Stimulated activated CD4-positive, alpha-beta T cell treated with anti-CD3 and anti-CD28 coated beads, Interleukin-12 subunit alpha, Interleukin-12 subunit beta, amount 100 ng/mL, for 48 hours (primary cell): ENCODE measurements at places on chromosomes 3 and 15.

DNA sequence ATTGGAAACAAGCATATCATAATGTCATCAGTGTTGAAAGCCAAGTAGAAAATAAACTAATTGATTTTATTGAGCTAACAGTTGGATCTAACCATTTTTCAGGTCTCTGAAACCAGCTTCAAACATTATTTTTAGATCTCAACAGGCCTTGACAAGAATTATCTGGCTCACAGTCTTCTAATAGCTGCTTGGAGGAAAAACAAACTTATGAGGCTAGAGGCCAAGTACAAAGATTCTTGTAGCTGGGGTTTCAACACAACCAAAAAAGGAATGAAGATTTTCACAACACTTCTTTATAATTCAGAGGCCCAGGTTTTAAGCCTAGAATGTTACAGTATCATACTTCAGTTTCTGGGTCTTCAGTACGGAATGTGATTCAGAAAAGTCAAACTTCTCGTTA lies 3.7 kb downstream of the SETMAR start:
- DNase-seq: no peak

- no peak for DNase-seq
These were observed 270.6 kb upstream of the DPPA4 start for GRCh38 chr3:109607897-109608296.

GRCh38 chr15:70617076-70617910 lies 146.1 kb downstream of the UACA start:
- no peak for DNase-seq

DNA sequence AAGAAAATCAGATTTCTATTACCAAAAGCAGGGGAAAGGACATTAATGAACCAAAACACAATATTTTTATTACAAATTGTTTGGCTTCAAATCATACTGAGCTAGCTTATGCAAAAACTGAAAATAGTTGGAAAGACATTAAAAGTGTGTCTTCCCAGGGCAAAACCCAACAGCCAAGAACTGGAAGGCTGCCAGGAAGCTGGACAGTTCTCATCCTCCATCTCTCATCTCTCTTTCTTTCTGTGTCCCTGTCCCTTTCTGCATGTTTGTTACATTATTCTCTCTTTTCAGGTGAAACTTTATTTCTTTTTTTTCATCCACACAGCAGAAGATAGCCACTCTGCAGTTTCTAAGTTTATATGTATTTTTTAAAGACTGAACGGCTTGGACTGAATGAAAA lies 41.1 kb upstream of the SNTN start:
- DNase-seq: no peak

- no peak for DNase-seq
These were observed 75.2 kb upstream of the GRM7 start for GRCh38 chr3:6785726-6786125.

GRCh38 chr15:95470997-95471689 lies 859.4 kb upstream of the NR2F2 start:
- DNase-seq: no peak

DNA sequence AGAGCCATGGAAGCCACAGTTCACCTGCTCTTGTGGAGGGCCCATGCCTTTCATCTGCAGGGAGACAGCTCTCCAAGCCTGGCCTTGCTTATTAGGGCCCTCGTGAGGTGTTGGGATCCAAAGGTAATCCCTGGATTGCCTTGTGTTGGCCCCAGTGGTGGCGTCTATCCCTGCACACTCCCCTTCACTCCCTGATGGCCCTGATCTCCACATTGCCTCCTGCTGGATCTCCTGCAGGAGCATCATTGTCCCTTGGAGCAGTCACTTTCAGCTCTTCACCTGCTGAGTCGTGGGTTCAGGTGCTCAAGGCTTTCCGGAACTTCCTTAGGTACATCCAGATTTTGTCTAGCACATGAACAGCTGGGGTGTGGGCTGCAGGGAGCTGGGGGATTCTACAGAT lies 7.0 kb downstream of the PPCDC start:
- no peak for DNase-seq

- DNase-seq: no peak
These were observed 36.3 kb downstream of the PRICKLE2 start for GRCh38 chr3:64188810-64189560.

- no peak for DNase-seq
These were observed 503.6 kb downstream of the UNC13C start for GRCh38 chr15:54481819-54482218.

DNA sequence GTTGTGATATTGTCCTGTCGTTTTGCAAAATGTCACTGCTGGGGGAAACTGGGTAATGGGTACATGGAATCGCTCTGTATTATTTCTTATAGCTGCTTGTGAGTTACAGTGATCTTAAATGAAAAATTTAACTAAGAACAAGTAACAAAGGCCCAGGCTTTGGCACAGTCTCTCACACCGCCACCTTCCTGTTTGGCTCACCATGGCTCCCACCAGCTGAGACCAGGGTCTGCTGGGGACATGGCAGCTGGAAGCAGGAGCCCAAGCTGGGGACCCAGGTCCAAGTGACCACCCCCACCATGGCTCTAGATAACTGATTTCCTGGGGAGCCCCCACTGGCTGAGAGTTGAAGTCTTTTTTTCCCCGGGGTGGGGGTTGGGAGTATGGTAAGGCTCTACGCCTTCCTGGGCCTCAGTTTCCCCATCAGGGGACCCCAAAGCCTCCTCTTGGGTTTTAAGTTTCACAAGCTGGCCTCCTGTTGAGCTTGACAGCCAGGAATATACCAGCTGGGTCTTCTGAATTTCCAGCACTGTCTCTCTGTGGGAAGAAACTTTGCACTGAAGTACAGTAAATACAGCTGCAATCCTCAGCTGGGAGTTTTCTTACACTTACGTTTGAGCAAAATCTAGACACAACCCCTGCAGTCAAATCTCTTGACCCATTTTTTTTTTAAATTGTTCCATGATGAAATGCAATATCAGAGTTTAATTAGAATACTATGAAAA lies 26.1 kb downstream of the ABTB1 start:
- no peak for DNase-seq

- DNase-seq: no peak
These were observed 953.4 kb downstream of the AGBL1 start for GRCh38 chr15:87033056-87033455.

DNA sequence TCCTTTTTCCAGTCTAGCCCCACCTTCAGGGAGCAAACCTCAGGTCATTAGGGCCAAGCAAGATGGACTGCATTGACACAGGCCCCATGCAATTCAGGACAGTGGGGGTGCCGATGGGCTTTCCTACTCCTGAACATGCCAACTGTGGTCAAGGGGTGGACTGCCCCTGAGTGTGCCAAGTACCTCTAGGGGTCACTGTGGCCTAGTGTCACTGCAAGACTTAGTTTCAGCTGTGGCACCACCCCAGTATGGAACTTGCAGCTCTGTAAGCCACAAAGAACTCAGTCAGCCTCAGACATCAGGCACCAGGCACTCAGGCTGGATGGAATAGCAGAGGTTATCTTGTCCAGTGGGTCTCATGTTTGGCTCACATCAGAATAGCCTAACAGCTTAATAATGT lies 32.3 kb downstream of the EXOG start:
- DNase-seq: no peak

DNA sequence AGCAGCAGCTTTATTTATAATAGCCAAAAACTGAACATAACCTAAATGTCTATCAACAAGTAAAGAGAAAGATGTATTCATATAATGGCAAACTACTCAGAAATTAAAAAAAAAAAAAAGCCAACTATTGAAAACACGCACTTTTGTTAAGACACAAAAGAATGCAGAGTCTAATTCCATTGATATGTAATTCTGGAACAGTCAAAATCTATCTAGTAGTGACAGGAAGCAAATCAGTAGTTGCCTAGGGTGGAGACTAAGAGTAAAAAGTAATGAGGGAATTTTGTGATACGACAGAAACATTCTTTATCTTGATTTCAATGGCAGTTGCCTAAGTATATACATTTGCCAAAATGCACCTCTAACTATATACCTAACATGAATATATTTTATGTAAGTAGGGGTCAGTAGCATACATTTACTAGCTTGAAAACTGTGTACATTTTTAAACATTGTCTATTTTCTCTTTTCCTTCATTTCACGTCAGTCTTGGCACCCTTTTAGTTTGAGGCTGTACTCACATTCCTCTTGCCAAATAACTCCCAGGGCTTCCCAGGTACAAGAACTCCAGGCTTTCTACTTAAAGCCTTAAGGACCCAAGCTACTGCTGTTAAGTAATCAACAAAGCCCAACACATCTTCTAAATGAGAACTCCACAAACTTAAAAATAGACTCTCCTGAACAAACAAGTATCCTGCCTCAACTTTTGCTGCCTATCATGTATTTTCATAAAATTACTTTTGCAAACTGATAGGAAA lies 54.7 kb downstream of the ADAM10 start:
- DNase-seq: no peak

DNA sequence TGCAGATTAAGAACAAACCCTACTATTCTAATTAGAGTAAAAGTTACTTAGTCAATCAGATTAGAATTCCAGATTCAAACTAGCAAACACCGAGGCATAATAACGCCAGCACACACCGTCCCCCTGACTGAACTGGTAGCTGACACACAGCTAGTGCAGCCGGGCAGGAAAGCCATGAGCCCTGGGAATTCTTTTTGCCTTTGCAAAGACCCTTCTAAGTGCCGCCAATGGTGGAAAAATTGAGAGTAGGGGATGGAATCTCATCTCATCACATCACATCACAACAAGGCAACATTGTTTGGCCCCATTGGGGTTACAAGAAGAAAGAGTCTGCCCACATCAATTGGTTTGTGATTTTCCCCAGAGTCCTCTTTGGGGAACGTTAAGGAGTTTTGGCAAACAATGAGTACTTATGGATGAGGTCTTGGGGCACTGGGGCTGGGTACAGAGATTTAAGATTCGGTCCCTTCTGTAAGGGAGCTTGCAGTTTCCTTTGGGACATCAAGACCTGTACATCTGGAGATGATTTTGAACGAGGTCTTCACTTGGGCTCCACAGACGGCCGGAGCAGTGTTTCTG lies 120.4 kb upstream of the MEF2A start:
- DNase-seq: no peak

DNA sequence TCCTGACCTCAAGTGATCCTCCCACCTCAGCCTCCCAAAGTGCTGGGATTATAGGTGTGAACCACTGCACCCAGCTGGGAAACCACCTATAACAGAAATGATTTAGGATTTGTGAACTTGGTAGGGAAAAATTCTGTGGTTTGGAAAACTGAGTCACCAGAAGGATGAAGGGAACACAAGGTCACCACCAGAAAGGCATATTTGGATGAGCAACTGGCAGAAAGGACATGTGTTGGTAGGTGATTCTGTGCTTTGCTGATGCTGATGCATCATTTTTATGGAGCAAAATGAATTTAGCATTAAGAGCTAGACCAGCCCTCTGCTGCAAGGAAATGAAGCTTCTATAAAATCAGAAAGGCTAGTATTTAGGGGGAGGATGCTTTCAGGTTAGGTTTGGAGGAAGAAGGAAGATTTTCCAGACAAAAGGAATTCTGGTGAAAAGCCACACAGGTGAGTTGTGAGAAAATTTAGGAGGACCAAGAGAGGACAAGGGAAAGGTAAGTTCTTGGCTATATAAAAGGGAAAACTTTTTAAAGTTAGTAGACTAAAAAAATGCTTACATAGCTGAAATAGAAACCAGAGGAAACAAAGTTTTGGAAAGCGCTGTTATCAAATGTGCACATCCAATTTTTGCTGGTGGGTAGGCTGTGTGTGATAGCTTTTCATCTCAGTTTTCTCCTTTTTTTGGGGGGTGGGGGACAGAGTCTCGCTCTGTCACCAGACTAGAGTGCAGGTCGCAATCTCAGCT lies 3.6 kb downstream of the PXK start:
- no peak for DNase-seq

DNA sequence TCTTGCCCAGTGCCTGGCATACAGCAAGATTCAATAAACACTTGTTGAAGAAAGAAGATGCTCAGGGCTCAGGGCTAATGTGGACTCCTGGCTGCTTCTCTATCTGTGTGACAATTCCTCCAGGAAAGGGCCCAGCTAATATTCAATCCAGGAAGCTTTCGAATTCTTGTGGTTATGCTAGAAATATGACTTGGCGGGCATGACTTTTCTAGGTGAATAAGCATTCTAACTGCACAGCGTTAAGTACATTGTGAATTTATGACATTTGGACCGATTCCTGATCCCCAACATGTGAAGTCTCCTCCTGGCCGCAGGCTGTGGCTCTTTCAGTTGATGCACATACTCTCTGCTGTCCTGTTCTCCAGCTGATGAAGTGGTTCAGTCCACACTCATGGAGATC lies 117.0 kb downstream of the IMPG2 start:
- no peak for DNase-seq

DNA sequence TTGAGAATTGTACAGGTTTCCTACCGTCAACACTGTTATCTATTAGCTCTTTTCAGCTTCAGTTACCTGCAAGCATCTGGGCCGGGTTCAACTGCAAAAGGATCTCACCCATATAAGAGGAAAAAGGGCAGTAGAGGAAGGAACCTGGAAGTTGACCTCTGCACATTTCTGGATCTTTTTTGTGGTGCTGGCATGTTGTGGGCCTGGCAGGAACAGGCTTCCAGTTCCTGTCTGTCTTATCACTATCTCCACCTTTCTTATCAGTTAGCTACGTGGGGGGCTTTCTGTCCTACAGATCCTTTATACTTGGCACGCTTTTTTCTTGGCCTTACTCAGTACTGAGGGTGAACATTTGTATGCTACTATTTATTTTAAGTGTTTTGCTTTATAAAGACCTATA lies 42.2 kb upstream of the TJP1 start:
- no peak for DNase-seq

DNA sequence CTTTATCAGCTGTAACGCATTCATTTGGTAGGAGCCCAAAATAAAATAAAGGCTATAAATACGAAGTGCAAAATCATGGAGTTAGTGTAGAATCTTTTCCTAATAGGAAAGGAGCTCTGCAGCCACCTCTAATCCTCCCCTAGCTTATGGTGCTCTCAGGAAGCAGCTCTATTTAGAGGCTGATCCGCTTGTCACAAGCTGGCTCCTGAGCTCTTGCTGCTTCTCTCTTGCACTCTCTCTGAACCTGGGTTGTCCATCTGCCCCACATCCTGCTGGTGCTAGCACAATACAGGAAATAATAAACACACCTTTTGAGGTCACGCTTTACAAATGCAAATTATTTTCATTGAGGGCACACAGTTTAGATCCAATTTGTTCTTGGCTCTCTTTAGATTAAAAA lies 37.3 kb upstream of the BFSP2 start:
- DNase-seq: no peak

GRCh38 chr3:69212411-69213160 lies 90.2 kb upstream of the LMOD3 start:
- DNase-seq: no peak

DNA sequence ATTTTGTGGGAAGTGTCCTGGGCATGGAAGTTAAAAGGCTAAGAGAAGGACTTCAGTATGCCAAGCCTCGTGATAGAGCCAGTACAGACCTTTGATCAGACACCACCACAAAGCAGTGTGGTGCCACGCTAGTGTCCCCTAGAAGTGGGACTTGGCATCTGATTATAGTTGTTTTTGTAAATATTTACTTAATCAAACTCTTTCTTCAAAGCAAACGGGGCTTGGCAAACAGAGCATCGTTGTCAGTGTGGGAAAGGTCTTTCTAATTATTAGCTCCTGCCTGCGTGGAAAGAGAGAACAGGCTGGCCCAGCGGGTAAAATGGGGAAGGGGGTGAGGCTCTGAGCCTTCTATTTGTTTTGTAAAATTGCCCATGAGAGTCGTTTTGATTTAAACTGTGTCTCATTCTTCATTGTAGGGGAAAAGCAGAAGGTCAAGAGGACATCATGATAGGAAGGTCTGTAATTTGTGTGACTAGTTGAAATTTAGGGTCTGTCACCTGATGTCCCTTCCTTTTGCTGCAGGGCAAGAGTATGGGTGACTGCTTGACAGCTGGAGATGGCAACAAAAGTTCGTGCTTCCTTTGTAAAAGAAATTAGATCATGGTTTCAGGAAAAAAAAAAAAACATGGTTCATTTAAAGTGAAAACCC lies 105.0 kb downstream of the IQCH start:
- DNase-seq: no peak
